ENCODE measurements at places on chromosomes 12 and 14.

- DNase-seq = no peak
Measured at GRCh38 chr12:46676396-46676795, 149.4 kb downstream of the SLC38A4 start.

DNA sequence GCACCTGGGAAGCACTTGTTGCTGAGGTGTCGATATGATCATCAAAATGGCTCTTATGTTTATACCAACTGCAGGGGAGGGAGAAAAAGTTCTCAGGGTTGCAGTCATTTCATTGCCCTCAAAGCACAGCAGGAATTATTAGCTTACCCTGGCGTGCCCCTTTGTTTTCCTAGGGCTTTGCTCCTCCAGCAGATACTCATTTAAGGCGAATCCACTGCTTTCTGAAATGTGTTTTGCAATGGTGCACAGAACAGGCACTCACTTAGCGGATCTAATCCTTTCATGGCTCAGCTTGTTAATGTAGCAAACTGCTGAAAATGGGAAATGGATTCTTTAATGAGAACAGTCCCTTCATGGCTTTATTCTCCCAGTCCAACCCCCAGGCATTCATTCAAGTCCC lies 76.7 kb downstream of the NKX2-1 start:
- no peak for DNase-seq

GRCh38 chr12:50181691-50182090 lies 14.5 kb upstream of the CERS5 start:
- no peak for DNase-seq

DNA sequence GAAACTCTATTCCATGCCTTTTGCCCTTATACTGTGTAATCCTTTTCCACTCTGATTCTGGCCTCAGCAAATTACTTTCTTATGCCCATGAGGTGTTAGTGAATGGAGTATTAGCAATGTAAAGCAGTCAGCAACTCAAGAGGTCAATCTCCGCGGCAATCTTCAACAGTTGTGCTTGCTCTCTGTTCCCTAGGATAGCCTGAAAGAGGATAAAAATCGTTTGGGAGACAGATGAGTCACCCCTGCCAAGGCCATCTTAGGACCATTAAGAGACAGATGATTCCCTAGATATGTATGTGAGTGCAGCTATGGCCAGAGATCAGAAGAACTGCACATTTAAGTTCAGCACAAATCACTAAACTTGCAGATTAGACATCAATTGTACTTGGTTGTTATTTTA lies 1145.8 kb downstream of the GALC start:
- DNase-seq = no peak

DNA sequence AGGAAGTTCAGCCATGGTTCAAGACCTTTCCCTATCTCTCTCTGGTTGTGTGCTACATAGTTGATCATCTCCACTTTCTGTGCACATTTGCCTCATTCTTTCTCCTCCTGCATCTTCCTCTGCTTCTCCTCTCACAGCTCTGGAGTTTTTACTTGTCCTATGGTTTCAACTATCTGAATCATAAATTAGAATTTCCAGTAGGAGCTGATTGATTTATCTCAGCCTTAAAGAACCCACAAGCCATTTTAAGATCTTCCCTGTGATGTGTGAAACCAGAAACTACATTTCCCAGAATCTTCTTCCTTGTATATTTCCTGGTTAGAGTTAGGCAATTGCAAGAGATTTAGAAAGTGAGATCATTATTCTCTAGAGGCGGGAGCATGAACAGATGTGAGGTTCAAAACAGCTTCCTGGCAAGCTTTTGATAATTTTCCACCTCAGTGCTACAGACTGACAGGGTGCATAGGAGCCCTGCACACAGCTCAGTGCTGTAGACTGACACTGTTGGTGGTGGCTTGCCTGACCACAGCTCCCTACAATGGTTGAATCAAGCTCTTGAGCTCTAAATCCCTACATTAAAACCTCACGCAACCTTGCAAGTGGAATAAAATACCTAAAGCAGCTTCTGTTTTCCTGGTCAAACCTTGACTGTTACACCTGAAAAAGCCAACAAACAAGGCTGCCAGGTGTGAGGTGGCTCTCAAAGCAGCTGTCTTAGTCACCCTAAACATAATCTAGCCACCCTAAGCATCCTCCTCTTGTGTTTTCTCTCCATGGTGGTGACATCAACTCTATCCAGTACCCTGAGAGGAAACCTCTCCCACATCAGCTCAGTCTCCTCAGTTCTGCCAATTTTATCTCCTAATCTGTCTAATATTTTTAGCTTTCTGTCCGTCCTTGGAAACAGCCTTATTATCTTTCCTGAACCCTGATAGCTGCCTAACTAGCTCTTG lies 21.5 kb upstream of the IFNG start:
- DNase-seq = no peak

DNA sequence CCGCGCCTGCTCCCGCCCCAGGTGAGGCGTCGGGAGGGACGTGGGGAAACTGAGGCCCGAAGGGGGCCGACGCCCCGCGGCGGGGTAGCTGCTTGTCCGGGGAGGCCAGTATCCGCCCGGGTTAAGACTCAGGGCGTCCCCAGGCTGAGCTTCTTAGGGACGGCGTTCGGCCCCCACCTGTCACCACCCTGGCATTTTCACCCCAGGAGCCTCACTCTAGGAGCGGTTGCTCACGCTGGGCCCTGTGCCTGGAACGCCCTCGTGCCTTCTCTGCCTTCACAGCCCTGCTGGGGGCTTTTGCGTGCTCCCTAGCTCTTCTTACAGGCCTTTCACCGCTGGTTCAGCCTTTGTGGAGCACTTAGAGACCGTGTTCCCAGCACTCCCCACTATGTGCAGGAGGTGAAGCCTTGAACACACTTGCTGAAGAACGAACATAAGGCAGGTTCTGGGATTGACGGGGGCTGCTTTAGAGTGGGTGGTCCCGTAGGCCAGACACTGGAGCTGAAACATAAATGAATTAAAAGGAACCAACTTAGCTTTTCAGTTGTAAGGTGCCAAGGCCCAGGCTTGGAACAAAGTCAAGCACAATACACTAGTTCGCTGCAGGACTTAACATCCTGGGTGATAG lies 601 bp downstream of the ZNF839 start:
- no peak for DNase-seq

DNA sequence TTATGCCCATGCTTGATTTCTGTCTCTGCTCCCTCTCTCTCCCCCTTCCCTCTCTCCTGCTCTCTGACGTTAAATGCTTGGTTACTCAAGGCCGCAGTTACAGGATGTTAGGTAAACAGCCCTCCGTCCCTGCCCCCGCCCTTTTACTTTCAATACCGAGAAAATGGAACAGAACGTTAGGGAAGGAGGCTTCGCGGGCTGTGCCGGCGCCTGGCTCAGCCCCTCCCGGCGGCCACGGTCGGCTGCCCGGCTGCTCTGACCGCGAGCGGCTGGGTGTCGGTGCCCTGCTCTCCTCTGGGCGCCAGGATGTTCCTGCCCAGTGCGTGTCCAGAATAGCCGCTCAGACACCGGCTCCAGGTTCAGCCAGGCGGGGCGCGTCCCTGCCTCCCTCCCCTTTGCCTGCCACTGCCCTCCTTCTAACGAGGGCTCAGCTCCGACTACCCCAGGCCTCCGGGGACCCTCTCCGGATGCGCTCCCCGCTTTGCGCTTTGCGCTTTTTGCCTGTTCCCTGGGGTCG lies 166.1 kb downstream of the ADCK1 start:
- no peak for DNase-seq

GRCh38 chr14:59018460-59018859 lies 170.0 kb upstream of the DAAM1 start:
- DNase-seq = no peak

GRCh38 chr12:105335856-105336255 lies 5.4 kb downstream of the C12orf75 start:
- no peak for DNase-seq

DNA sequence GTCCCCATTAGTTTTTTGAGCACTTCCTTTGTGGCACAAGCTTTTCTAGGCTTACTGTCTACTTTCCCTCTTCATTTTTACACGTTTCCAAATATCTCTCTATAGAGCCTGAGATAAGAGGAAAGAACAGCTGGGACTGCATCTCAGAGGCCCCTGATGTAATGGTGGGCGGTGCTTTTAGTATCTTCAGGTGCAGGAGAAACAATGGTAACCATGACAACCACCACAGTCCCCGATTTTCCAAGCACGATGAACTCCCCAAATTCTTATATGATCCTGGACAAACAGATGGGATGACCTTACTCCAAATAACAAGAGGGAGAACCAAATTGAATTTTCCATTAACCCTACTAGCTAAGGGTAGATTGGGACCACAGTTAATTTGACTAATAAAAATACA lies 103.3 kb downstream of the AEBP2 start:
- no peak for DNase-seq

GRCh38 chr14:64725879-64726584 lies 21.8 kb downstream of the PLEKHG3 start:
- no peak for DNase-seq

- DNase-seq = no peak
Measured at GRCh38 chr14:58881433-58881832, 243.7 kb downstream of the DACT1 start.

- DNase-seq = no peak
Measured at GRCh38 chr14:65263177-65263788, 149.2 kb upstream of the FUT8 start.

DNA sequence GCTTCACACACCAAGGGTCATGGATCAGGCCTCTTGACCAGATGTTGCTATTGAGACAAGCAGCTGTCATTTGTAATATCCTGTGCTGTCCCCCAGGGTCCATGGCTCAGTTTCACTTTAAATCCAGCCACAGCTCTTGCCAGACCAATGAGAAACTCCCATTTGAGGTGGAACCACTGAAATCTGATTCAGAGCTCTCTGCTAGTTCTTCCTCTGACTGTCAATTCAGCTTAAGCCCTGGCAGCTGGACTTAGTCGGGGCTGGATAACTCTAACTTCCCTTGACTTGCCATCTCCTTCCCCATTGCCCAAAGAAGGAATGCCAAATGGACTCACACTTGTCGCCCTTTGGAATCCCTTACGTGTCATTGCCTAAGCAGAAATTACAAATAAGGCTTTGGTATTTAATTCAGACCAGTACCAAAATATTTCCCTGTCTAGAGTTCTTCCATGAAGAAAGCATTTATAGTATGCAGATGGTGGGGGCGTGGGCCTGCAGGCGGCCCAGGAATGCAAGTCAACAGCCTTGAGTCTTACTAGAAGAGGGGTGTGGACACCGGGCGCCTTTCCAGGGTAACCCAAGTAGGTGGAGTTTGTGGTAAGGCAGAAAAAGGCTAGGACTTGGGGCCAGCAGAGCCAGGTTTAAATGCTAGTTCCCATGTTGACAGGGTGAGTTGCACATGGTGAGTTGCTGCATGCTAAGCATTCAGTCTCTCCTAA lies 96.9 kb upstream of the TMPO start:
- no peak for DNase-seq

DNA sequence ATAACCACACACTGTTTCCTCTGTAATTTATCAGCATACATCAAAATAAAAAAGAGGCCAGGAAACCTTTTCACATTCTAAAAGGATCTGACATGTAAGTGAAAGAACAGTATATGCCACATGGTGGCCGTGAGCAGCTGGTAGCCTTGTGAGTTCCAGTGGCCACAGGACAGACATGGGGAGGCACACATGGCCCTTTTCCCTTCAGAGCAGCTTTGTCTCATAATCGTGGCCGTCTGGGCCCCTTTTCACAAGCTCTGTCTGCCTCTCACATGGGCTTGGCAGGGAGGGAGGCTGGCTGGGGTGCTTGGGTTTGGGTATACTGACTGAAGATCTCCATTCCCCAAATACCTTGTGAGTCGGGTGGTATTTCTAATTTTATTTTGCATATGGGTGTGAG lies 1.5 kb upstream of the ZDHHC22 start:
- no peak for DNase-seq

DNA sequence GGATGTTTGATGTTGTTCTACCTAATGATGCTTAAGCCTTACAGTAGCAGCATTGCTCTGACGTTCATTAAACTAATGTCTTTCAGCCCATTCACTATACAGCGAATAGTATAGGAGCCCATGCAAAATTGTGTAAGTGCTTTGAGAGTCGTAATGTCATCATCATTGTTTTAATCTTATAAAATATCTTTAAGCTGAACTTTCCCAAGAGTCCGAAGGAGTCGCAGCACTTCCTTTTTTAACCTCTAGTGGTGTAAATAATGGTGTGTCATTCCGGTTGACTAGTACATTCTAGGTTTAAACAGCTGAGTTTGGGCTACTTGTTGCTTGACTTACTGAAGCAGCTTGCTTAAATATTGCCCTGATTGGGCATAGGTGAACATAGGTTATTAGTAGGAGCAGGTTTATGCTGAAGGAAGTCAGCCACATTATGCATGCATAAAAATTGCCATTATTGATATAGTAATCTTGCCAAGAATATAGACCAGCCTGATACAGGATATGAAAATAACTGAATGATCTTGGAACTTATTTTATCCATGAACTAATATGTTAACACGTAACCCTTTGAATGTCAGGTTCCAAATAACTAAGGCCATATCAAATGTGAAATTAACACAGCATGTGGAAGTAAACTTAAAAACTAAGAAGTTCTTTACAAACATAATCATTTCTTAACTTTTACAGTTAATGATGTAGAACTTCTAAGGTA lies 2.6 kb downstream of the WNK1 start:
- peak; percentile 22 for DNase-seq

- DNase-seq = no peak
Measured at GRCh38 chr14:105337966-105338741, 23.6 kb downstream of the PACS2 start.

DNA sequence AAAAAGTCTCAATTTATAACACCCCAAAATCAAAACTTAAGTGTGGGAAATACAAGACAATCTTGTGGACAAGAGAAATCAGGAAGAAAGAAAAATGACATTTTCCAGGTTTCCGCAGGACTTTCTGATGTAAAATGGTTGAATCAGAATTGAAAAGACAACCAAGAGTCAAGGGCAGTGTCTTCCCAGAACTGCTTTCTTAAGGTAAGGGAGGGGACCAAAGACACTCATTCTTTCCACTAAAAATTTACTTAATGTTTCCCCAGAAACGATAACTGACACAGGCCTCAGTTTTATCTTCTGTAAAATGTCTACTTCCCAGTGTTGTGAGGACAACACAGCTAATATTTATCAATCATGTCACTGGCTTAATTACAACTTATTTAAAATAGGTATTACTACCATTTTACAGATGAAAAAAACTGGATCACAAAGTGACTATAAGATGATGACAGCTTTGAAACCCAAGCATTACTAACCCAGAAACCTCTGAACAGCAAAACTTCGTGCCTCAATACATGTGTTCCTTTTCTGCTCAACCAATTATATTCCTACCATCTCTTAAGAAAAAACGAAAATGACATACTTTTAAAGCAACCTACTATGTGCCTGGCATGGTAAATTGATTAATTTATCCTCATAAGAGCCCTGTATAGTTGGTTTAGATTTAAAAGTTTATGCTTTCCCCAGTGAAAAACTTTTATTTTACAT lies 4.6 kb downstream of the SINHCAF start:
- DNase-seq = no peak

- DNase-seq = no peak
Measured at GRCh38 chr12:133081159-133081780, 547 bp downstream of the ZNF140 start.
